ENCODE measurements at places on chromosomes 2 and 18. TPM values are rescaled to one million over a fixed set of nuclear protein-coding genes. Genes with fewer than 3 reads are reported as not detected.

The GAREM2 gene
- total RNA-seq = 2.8 TPM

The GALNT13 gene
- 3.1 TPM for total RNA-seq

The STPG4 gene
- total RNA-seq = 0.28 TPM

The PLGLB1 gene
- total RNA-seq = 8.3 TPM

The FOSL2 gene
- total RNA-seq = 97.0 TPM

The SLC4A5 gene
- total RNA-seq = 5.2 TPM

The PLCL1 gene
- 4.0 TPM for total RNA-seq

The POLR1B gene
- 26.4 TPM for total RNA-seq

The ABCG5 gene
- not detected for total RNA-seq

The ST8SIA5 gene
- total RNA-seq = 0.09 TPM

The ANKRD36B gene
- total RNA-seq = 110 TPM

The AQP12A gene
- not detected for total RNA-seq

The MERTK gene
- 24.7 TPM for total RNA-seq

The PLEKHH2 gene
- 311 TPM for total RNA-seq

The RNF181 gene
- 105 TPM for total RNA-seq

The NCKAP1 gene
- 93.7 TPM for total RNA-seq

The ZNF804A gene
- total RNA-seq = 0.17 TPM

The DES gene
- 23.9 TPM for total RNA-seq

The ALPP gene
- 7.0 TPM for total RNA-seq

The MAPK4 gene
- 2.6 TPM for total RNA-seq
